BJ (cell line): ENCODE measurements at places on chromosomes 11 and 22.

- DNase-seq: no peak
Observed at GRCh38 chr22:29145321-29146072, 60.2 kb upstream of the EMID1 start.

DNA sequence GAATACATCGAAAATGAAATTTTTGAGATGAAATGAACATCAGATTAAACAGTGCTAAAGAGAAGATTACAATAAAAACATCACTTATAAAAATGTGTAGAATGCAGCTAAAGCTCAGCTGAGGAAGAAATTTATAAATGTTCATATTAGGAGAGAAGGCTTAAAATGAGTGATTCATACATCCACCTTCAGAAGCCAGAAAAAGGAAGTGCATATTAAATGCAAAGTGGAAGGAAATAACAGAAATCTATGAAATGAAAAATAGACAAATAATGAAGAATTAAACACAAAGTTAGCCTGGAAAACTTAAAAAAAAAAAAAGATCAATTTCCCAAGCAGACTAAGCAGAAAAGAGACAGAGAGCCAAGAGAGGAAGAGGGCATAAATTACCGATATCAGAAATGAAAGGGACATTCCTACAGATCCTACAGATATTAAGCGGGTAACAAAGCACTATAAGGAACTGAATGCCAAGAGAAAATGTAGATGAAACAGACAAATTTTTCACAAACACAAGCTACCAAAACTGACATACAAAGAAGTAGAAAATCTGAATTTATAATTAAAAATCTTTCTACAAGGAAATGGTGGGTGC is 7.2 kb upstream of the MOB2 start:
- no peak for DNase-seq

DNA sequence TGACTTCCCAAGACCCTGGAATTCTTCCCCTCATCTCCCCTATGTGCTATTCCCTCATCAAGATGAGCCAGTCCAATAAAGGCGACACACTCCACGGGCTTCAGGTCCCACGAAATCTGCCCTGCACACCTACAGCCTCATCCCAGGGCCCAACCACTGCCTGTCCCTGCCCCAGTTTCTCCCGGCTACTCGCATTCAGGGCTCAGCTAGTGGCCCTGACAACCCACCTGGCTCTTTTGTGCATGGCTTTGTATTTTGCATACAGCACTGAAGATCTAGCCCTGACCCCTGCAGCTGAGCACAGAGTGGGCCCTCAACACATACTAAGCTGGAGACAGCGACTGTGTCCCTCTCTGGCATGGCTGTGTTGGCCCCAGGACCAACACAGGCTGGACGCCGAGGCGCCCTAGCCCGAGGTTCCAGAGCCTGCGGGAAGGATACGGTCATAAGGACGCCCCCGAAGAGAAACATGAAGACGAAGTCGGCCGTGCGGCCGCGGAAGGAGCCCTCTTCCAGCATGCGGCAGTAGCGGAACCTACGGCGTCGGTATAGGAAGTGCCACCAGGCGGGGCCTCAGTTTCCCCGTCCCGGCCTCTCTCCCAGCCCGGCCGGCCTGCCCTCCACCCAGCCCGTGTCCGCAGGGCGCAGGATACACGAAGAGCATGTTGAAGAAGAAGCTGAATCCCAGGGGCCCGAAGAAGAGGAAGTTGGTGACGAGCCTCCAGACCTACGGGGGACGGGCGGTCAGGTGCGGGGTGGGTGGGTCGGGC is 710 bp downstream of the DERL3 start:
- no peak for DNase-seq

DNA sequence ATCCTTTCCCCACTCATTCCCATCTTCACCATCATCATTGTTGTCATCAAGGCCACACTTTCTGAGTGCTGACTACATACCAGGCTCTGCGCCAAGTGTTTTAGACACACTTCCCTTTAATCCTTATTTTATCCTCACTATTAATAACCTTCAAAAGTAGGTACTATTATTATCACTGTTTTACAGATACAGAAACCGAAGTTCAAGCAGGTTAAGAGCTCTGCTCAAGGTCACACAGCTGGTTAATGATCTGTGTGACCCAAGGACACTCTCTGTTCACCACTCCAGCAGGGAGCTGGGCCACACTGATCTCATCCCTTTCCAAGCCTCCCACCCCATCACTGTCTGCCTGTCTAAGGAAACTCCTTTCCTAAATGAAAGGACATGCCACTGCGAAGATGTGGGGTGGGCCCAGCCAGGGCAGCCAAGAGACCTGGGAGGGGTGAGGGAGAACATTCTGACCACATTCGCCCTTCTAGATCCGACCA is 17.2 kb upstream of the TSKU start:
- DNase-seq: no peak

GRCh38 chr11:111785886-111786412 is 19.8 kb upstream of the PPP2R1B start:
- DNase-seq: no peak

DNA sequence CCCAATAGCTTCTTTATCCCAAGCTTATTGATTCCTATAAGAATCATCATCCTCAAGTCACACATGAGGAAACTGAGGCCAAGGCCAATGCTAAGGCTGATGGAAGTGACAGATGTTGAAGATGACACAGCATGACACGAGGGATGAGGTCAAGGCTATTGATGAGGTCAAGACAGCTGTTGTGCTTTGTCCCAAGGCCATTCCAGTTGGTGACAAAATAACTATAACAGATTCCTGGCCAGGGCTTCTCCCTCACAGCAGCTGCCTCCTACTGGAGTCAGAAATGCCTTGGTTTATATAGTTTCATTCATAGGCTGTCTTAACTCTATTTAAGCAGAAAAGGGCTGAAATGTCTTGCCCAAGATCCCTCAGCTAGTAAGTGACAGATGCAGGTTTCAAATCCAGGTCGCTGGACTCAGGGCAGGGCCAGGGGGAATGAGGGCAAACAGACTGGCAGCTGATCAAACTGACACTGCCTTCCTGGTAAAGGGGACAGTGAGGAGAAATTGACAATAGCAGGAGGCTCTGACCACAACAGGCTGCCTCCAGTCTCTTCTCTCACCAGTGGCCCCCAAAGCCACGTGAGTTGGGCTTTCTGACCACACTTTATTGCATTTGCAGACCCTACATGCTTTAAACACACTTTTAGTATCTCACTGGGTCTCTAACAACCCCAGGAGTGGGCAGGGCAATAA is 16.5 kb downstream of the MIF start:
- no peak for DNase-seq
